ENCODE measurements at places on chromosomes 2 and 18.

GRCh38 chr2:15510552-15510951 is 50.6 kb downstream of the NBAS start:
- no peak for DNase-seq

DNA sequence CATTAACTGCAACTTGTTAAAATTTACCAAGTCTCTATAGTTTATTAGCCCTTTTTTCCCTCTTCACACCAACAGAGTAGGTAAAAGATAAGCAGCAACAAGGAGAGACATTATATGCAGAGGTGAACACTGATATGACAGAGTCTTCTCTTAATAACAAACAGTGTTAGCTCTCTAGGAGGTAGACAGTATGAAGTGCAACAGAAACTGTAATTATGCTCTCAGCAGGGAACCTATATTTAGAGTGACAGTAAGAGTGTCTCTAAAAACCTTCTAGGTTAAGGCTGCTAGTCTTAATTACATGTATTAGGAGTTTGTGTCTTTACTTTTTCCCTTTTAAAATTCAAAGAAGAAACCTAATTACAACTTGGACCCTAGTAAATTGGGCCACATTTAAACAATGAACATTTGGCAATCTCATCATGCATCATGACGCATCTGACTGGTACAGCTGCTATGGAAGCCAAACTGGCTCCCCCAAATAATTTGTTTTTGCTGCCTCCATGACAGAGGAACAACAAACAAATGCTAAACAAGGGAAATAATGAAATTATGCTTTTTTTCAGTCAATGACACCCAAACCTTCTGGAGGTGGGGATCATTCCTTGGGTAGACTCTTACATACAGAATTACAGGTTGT is 69.9 kb upstream of the MMADHC start:
- no peak for DNase-seq

DNA sequence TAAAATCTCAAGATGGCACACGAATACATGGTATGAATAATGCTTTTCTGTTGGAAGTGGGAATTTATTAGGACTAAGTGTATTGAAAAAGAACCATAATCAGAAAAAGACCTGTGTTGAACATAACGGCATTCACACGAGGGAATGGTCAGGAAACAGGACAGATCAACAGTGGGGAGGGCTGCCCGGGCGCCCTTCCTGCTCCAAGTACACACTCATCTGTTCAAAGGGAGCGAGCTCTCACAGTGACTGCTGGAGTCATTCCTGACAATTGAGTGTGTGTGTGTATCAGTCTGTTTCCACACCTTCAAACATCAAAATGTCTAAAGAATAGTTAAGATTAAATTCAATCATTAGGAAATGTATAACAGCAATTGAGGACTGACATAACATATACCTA is 167.2 kb downstream of the HDAC4 start:
- DNase-seq = no peak

GRCh38 chr2:222052934-222053367 is 245.8 kb downstream of the PAX3 start:
- DNase-seq = no peak

- no peak for DNase-seq
These were observed 29.8 kb downstream of the PXDN start for GRCh38 chr2:1714291-1715064.

GRCh38 chr2:88680266-88680902 is 11.1 kb upstream of the RPIA start:
- peak; percentile 81 for DNase-seq

GRCh38 chr2:143607231-143608062 is 478.2 kb downstream of the ARHGAP15 start:
- DNase-seq = no peak
